ENCODE measurements at places on chromosomes 1 and 21.

GRCh38 chr1:111600886-111601386 is 18.7 kb upstream of the RAP1A start:
- no peak for DNase-seq

GRCh38 chr1:148263906-148264255 is 111.8 kb upstream of the NBPF11 start:
- no peak for DNase-seq

GRCh38 chr1:11749203-11749689 is 12.7 kb upstream of the C1orf167 start:
- no peak for DNase-seq

DNA sequence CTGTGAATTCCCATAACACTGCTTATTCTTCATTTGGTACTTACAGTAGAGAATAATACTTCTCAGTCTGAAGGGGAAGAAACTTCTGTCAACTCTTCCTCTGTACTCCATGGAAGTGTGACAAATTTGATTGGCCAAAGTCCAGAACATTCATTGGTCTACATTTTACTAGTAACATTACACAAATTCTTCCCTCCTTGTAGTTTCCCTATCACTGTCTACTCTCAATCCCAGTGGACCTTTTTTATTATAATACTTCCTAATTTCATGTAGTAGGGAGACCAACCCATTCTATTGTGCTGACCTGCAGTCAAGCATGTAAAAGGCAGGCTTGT is 74.7 kb downstream of the ALG6 start:
- DNase-seq, result no peak

- no peak for DNase-seq
Measured at GRCh38 chr1:173355281-173356031, 121.7 kb upstream of the PRDX6 start.

Measured in brain (organoid and tissue), 16 donors.